Activated CD4-positive, CD25-positive, alpha-beta regulatory T cell treated with anti-CD3 and anti-CD28 coated beads, Interleukin-2, amount 50 U/mL, for 16 hours (primary cell): ENCODE measurements at places on chromosomes 1 and 21.

- DNase-seq: no peak
Observed at GRCh38 chr1:91806769-91807700, 78.9 kb downstream of the TGFBR3 start.

DNA sequence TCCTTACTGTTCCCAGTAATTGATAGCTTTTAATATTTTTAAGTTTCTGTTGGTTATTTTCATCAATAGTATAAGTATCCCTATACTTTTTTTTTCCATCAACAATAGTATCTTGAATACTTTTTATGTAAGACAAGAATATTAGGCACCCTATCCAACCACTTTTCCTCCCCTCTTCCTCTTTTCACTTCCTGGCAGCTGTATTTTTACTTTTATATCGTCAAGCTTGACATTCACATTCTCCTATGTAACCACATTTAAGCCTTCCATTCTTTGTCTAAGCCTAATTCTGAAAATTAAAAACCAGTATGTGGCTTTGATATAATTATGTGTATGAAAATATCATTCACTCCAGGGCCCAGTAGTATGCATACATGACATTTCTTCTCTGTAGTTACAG, 9.3 kb downstream of the TMEM39B start:
- no peak for DNase-seq

- DNase-seq: no peak
Observed at GRCh38 chr1:23896491-23896890, 16.7 kb downstream of the CNR2 start.

GRCh38 chr1:112938210-112938609, 17.8 kb downstream of the SLC16A1 start:
- DNase-seq: no peak

- no peak for DNase-seq
Observed at GRCh38 chr1:8663090-8663802, 154.2 kb downstream of the RERE start.

DNA sequence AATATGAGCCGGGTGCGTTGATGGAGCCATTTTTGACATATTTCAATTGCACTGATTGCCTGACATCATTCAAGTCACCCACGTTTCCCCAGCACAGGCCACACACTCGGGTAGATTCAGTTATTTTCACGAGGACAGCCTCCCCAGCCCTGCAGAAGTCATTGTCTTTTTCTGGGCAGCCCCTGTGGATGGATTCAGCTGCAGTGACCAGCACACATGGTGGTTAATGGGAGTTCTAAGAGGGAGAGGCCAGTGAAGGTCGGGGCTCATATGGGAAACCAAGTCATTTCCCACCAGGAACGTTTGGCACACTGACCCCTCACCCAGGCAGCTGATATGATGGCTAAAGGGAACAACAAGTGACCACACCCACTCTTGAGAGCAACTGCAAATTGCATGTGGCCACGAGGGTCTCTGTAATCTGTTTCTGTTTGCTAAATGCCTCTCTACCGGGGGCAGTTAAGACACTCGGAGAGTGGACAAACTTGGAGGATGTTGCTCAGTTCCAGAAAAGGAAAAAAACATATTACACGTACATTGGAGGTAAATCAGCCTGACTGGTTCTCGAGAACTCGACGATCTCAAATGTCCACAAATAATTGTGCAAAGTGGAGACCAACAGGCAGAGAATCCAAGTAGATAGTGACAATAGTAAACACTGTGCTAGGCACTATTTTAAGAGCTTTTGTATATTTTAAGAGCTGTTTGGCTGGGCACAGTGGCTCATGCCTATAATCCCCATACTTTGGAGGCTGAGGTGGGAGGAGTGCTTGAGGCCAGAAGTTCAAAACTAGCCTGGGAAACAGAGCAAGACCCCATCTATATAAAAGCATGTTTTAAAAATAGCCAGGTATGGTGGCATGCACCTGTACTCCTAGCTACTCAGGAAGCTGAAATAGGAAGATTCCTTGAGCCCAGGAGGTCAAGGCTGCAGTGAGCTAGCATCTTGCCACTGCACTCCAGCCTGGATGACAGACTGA, 167.2 kb upstream of the IRF2BP2 start:
- no peak for DNase-seq

DNA sequence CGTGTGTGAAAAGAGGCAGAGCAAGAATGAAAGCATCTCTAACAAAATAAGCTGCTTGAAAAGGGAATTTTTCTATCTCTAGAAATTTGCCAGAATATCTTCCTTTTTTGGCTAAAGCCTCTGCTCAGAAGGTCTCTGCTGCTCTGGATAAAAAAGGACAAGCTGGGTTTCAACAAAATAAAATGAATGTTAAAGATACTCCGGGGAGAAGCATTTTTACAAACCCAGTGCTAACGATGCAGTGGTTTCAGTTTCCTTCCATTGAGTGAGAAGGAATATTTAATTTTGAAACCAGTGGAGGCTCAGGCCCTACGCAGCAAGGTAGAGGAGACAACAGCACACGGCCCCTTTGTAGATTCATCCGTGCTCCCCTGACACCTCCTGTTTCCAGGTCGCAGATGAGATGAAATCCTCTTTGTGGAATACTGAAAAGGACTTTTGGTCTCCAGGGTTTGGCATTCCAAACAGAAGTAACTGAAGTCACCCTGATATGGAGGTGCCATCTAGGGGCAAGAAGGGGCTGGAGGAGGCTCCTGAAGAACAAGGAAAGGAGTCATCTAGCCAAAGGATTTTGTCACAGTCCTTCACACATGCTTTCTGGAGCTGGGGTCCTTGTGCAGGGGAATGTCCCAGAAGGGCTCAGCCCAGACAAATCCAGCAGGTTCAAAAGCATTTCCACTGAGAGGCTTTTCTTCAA, 65.7 kb upstream of the SYT6 start:
- no peak for DNase-seq

DNA sequence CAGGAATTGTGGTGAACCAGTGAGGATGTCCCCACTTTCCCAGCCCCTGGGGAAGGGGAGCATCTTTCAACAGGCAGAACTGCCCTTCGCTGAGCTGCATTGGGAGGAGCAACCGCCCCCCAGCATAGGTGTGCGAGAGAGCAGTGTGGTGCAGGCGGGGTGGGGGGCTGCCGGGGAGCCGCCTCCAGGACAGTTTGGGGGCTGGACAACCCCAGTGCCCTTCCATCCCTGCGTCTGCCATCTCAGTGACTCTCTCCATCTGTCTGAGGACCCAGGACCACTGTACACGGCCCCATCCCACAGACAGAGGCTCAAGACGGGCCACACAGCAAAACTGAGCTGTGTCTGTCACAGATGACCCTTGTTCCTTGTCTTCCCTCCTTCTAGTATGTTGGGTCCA, 14.2 kb downstream of the PODN start:
- DNase-seq: no peak

GRCh38 chr1:31926252-31926651, 11.9 kb downstream of the PTP4A2 start:
- DNase-seq: no peak

DNA sequence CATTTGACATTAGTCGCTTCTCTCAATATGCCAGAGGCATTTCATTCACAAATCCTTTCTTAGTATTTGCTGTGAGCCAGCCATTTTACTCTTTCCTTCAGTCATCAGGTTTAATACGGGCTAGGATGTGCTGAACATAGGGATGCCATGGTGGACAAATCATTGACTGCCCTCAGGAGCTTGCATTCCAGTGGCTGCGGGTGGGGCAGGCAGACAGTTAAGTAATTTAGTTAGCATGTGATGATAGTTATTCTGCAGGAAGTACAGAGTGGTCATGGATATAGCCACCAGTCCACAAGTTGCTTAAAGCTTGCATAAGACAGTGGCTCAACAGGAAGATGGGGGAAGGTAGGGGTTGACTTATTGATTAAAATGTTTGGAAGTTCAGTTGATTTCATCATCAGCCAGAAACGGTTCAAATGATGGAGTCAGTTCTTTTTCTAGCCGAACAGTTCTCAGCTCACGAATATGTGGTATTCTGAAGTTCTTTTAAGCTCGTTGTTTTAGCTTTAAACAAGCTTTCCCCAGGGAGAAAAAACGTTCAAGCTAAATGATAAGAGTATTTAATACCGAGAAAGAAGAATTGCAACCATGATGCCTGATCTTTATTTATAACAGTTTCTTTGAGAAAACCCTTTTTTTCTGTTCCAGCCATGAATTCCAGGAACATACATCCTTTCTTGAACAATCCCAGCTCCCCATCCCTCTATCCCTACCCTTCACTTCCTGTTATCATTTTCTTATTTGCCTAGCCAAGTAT, 1.4 kb downstream of the SLC22A15 start:
- DNase-seq: no peak

DNA sequence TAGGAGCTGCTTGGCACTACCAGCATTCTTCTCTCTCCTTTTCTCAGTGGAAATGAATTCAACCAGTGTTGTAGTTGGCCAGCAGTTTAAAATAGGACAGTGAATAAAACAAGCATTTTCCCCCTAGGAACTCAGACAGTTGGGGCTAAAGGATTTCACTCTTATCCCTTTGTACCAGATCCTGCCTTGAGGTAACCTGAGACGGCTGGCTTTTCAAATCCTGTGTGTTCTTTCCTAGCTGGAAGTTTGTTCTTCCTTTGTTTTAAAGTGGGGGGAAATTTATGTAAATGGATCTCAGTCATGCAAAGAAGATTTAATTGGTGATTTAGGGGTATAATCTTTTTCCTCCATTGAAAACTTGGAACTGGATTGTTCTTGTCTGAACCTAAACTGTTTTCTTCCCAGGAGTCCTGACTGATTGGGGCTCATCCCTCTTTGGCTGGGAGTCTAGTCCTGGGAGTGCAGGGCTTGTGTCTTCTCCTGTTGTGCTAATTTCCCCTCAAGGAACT, 23.3 kb downstream of the ZP4 start:
- DNase-seq: no peak

- DNase-seq: no peak
Observed at GRCh38 chr1:94719926-94720793, 100.0 kb upstream of the SLC44A3 start.

GRCh38 chr1:98157524-98158313, 236.9 kb upstream of the DPYD start:
- no peak for DNase-seq

DNA sequence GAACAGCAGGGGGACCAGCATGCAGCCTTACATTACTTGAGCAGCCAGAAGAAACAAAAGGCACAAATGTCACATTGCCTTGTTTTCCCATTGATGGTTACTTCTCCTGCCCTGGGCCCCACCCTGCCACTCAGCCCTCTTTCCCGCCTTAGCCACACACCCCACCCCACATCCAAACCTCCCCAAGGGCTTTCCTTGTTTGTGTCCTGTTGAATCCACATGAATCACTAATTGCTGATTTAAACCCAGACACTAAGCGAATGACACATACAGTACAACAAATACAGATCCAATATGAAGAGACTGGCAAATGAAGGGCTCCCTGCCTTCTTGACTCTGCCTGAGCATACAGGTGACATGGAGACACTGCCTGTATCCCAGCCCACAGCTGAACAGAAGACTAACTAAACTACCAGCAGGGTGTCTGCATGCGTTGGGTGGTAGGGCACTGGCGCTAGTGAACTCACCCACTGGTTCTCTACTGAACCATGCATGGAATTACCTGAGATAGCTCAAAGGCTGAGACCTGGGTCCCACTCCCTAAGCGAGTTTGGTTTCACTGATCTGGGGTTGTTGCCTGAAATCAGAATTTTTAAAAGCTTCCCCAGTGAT, 3.1 kb downstream of the IGSF3 start:
- DNase-seq: no peak

- no peak for DNase-seq
Observed at GRCh38 chr1:36160949-36161485, 5.1 kb downstream of the MAP7D1 start.

GRCh38 chr21:30148906-30149305, 17.7 kb downstream of the CLDN17 start:
- no peak for DNase-seq

DNA sequence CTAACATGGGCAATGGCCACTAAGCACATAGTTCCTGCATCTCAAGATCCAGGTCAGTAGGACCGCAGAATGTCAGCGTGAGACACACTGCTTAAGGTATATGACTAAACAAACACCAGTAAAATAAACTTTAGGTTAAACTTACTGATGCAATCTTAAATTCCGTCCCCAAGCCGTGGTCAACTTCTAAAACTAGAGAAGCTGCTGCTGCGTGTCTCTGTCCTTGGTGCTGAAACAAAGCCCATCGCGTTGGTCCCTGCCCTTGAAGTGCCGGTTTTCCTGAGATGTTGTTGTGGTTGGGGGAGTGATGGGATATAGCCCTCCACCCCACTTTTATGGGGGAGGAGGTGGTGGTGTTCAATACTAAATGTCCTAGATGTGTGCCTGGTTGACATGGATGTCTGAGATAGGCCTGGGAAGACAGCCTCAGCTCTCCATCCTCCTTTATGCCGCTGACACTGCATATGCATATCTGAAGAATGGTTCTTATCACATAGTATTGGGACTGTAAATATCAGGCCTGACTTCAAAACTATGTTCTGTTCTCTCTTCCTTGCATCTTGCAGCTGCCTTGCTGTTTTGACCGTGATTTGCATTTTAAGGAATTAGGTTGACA, 72.0 kb upstream of the KCNA3 start:
- peak; percentile 22 for DNase-seq

DNA sequence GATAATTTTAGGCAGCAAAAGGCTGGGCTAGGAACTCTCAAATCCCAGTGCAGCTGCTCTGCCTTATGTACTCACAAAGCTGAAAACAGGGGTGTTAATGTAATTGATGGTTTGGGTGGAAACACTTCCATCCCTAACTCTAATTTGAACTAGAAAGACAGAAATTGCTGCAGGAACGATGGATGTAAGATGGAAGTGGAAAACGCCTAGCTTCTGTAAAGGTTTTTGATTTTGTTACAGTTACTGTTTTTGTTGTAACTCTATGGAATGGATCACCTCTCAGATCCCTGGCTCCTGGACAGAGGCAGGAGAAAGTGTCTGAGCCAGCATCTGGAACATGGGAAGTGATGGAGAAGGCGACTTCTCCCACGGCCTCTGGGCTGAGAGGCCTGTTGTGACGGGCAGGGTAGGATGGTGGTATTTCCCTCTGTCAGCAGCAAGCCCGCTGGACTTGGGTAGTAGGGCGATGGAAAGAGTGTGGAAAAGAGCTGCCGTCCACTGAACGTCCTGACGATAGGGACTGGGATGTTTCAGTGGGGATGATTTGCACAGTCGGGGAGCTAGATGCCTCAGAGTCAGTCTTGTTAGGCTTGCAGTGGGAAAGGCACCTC, 1.6 kb downstream of the TRAF5 start:
- no peak for DNase-seq
